HFFc6 (cell line): ENCODE measurements at places on chromosomes 4 and X. TPM values are rescaled to one million over a fixed set of nuclear protein-coding genes. Genes with fewer than 3 reads are reported as not detected.

The TLR3 gene
- total RNA-seq = 0.21 to 0.52 TPM (median 0.51 TPM) in 3 replicates

The MTMR1 gene
- 9.8 and 20.6 TPM in 2 replicates for total RNA-seq

The VCX2 gene
- not detected in 3 replicates for total RNA-seq

The EMD gene
- 84.3 to 109 TPM (median 84.8 TPM) in 3 replicates for total RNA-seq

The NUP54 gene
- 25.7 to 30.9 TPM (median 29.8 TPM) in 3 replicates for total RNA-seq

The NPY2R gene
- total RNA-seq = not detected in 3 replicates

The ZXDB gene
- 5.2 TPM in 2 replicates for total RNA-seq

The NPY5R gene
- not detected in 2 replicates for total RNA-seq

DNA sequence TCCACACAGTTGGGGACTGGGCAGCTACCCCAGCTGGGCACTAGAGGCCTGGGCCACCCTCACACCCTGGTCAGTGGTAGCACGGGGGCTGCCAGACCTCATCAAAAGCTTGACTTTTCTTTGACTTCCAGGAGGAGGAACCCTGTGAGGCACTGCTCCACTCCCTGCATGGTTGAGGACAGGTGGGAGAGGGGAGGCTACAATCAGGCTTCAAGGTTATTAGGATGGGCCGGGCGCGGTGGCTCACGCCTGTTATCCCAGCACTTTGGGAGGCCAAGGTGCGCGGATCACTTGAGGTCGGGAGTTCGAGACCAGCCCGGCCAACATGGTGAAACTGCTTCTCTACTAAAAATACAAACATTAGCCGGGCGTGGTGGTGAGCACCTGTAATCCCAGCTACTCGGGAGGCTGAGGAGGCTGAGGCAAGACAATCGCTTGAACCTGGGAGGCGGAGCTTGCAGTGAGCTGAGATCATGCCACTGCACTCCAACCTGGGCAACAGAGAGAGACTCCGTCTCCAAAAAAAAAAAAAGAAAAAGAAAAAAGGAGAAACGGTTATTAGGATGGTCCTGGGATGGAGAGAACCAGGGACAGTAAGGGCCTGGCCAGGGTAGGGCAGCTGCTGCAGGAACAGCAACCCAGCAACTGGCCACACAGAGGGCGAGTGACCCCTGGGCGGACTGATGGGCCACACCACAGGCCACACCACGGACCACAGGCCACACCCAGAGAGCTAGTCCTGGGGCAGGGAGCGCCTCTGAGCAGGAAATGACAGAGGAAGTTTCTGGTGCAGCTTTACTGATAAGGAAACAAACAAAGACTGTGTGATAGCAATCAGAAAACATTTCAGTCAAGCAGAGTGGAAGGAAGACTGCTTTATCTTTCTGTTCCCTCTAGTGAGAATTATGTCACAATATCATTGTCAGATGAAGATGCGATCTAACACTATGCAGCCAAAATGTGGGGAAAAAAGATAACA, 20.5 kb upstream of the OPN1LW start:
- DNase-seq = no peak

DNA sequence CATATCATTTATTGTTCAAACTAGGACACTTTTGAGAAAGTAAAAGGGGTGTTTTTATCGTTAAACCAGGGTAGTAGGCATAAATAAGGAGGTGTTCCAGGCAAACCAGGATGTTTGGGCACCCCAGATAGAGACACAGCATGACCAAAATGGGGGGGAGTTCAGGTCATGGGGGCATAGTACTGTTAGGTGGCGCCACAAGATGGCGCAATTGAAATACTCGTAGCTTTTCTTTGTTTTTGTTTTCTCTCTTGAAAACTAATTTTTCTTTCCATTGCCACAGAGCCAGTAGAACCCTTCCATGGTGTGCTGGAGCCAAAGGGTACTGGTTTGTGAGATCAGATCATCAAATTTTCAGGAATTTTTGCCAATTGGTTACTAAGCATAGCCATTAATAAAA, 283.4 kb downstream of the BCOR start:
- DNase-seq = no peak

- no peak for DNase-seq
Observed at GRCh38 chr4:141006242-141006802, 126.9 kb downstream of the RNF150 start.

GRCh38 chr4:170675568-170676262, 586.0 kb upstream of the AADAT start:
- no peak for DNase-seq

GRCh38 chr4:48949518-48950219, 36.4 kb upstream of the CWH43 start:
- DNase-seq = peak; percentile 66

DNA sequence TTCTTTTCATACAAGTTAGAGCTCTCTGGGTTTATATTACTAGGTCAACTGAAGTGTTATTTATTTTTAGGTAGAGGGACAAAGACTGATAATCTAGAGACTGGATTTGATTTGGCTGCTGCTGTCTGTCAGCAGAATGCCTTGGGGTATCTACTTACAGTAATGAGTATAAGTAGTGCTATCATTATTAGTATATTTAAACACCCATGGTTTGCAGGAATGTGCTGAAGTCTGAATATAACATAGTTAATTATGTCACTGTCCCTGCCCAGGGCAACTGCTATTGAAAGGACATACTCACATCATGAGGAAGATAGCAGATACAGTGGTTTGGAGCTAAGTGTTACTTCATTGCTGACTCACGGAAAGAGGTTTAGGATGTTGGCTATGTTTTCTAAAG, 76.2 kb downstream of the PRRG1 start:
- DNase-seq = peak; percentile 8

GRCh38 chrX:7225338-7225737, 77.4 kb upstream of the PUDP start:
- no peak for DNase-seq

DNA sequence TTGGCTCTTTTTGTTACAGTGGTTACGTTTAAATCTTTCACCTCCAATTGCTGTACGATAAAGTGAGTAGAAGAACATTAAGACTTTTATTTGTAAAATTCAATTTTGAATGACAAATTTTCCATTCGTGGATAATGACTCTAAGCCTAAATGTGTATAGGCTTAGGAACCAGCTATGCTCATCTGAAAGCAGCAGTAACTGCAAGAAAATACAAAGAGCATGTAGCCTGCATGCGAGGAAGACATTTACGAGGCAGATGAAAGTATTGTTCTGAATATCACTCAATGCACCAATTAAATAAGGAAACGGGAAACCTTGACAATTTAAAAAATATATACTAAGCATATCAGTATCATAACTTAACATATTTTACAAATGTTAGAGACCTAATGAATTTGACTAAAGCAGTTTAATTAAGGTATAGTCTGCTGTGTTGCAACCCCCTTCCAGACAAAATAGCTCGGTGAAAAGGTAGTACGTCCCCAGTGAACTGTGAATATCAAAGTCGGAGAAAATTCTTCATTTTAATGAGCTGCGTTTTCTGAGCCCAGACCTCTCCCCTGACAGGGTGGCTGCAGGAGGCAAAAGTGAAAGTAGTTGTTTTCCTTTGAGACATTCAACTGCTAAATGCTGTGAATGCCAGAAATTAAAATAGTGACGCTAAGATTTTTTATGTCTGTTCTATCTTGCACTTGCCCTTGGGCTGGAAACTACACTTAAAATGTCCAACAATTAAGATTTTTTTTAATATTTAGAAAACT, 1236.5 kb upstream of the TENM3 start:
- DNase-seq = no peak

DNA sequence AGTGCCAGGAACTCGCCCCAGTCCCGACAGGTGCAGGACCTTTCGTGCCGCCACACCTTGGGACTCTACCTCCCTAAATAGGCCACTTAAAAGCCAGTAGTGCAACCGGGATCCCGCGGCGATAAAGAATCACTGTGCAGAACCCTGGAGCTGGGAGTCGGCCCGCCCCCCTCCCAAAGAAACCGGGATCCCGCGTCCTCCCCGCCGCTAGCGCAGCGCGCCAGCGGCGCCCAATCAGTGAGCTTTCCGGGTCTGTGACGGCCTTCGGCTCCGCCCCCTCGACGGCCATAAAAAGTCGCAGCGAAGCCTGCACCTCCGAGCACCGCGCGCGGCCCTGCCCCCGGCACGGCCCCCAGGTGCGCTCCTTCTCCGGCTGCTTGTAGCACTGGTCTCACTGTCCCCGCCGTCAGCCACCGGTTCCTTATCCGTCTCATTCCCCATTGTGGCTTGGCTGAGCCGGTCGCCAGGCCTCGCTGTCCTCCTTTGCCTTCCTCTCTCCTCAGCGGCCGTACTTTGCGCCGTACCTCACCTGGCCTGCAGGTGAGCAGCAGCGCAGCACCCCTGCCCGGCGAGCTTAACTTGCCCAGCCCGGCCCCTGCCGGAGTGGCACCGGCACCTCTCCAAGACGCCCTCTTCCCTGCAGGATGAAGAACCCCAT, at the start of gene LRAT:
Gene LRAT, plus strand, starts transcription at position 318 of the 658 bp plus-strand sequence. Its CDS starts 327 bp downstream, at position 645.
- DNase-seq = no peak

- DNase-seq = peak; percentile 70
Observed at GRCh38 chr4:66555301-66555700, 885.0 kb upstream of the EPHA5 start.

GRCh38 chr4:151718984-151719955, 41.5 kb downstream of the GATB start:
- no peak for DNase-seq

- peak; percentile 97 for DNase-seq
Observed at GRCh38 chr4:146957237-146957636, 11.6 kb upstream of the TTC29 start.
